NCI-H2029 treated with DMSO at 0.1 percent for 48 hours (cell line): ENCODE measurements at places on chromosomes 5 and 9.

DNA sequence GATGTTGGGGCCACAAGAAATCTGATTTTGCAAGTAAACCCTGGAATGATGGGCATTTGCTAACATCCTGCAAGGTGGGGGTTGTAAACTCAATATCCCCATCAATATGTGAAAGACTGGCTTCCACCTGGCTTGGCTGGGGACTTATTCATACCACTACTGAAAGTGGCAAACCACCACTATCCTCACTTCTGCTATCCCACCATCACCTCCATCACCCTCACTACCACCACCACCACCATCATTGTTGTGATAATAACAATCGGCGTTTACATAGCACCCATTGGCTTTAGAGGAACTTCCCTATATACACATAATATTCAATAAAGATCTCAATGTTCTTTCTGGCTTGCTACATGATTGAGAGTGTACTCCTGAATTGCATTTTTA, 224.7 kb upstream of the DAP start:
- DNase-seq, result no peak

GRCh38 chr5:132243366-132243977, 14.0 kb upstream of the PDLIM4 start:
- no peak for DNase-seq

- no peak for DNase-seq
These were observed 109.1 kb upstream of the PCA3 start for GRCh38 chr9:76655121-76655541.

DNA sequence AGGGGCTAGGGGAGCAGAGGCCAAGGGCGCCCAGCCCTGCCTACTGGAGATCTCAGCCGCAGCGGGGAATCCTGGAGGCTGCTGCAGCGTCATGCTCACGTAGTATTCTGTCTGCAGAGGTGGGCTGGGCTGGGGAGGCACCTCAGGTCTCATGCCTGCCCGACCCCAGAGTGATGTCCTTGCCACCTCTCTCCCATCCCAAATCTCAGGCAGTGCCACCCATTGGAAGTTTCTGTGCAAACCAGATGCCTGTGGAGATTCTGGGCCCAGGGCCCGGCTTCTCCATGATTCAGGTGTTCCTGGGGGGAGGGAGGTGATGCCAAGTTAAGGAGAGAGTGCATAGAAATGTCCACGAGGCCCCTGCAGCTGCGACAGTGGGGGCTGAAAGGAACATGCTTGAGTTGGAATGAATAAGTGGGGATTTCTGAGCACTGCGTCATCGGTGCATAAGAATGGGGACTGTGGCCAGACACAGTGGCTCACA, 72.0 kb downstream of the ANKRD33B start:
- no peak for DNase-seq

GRCh38 chr5:133444711-133445110, 167.6 kb downstream of the FSTL4 start:
- no peak for DNase-seq

- no peak for DNase-seq
These were observed 16.2 kb downstream of the REXO4 start for GRCh38 chr9:133401588-133401987.

- DNase-seq, result no peak
These were observed 36.4 kb downstream of the NXNL2 start for GRCh38 chr9:88571419-88571818.

DNA sequence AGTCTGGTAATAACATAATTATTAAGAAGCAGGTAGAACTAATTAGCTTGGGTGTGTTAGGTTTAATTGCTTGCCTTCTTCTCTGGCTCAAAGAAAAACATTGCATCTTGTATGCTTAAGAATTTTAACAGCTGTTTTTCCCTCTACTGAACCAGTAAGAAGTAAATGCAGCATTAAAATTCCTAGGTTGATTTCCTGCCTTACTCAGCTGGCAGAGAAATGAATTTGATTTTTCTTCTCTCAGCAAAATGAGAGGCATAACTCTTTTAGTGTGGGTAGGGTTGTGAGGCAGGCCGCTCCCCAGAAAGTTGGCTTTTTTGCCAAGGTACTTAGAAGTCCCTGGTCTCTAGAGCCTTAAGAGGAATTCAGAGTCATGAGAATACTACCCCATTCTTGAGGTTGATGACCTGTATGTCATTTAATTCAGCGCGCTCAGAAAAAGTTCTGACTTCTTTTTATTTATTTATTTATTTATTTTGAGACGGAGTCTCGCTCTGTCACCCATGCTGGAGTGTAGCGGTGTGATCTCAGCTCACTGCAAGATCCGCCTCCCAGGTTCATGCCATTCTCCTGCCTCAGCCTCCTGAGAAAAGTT, 302.6 kb downstream of the ARHGEF28 start:
- DNase-seq, result no peak

DNA sequence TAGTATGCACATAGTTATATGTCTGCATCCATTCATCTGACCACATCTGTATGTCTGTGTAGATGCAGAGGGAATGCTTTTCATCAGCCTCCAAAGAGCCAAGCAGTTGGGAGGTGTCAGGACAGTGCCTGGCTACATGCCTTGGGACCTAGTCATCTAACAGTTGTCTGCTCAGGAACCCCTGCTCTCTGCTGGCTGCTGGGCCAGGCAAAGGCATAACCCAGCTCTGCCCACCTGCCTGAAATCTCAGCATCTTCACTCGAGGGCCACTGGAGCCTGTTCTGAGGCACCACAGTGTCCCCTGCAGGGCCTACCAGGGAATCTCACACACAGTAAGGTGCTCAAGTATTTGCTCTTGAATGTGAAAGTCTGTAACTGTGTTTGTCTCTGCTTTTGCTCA, 3.7 kb downstream of the C9orf50 start:
- no peak for DNase-seq

GRCh38 chr9:115114084-115114483, 3.9 kb downstream of the TNC start:
- DNase-seq, result no peak

GRCh38 chr9:103702572-103702971, 391.5 kb upstream of the SMC2 start:
- DNase-seq, result peak; percentile 69

GRCh38 chr5:7420510-7421280, 24.8 kb downstream of the ADCY2 start:
- no peak for DNase-seq
